ENCODE measurements at places on chromosomes 2 and 18. TPM values are rescaled to one million over a fixed set of nuclear protein-coding genes. Genes with fewer than 3 reads are reported as not detected.

Gene INPP5D
- 33.9 TPM for total RNA-seq

Gene FAM124B
- 5.8 TPM for total RNA-seq

Gene GLI2
- total RNA-seq = 5.8 TPM

Gene UGT1A3
- total RNA-seq = 5.8 TPM

Gene GAREM2
- total RNA-seq = 0.85 TPM

Gene MYL1
- total RNA-seq = not detected

Gene TGFA
- total RNA-seq = 42.0 TPM

Gene CFLAR
- total RNA-seq = 292 TPM

Gene SLC9A4
- total RNA-seq = not detected

Gene AGPS
- 18.2 TPM for total RNA-seq

Gene GPR75
- 6.7 TPM for total RNA-seq

Gene KCNE4
- 1.0 TPM for total RNA-seq

Gene FKBP1B
- 16.3 TPM for total RNA-seq

Gene MYL12A
- 311 TPM for total RNA-seq

Gene NOSTRIN
- total RNA-seq = 96.5 TPM

Gene CDK5R2
- 0.95 TPM for total RNA-seq

Gene RGPD8
- total RNA-seq = 16.8 TPM
